ENCODE measurements at places on chromosomes 3 and 15.

DNA sequence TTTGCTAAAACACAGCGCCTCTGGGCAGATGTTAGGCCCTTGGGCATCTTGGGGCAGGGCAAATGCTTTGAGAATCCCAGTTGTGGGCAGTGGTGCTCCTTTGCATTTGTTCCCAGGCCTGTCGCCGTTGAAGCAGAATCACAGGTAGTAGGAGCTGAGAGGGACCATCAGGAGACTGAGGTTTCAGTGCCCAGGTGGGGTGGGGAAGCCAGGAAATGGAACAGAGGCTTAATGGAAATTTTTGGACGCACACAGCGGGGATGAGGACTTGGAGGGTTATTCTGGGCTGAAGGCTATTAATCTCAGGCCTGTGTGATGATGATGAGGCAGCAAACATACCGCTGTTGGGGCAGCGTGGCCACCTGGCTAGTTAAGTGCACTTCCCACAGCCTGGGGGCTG lies 99.5 kb downstream of the SV2B start:
- no peak for DNase-seq

DNA sequence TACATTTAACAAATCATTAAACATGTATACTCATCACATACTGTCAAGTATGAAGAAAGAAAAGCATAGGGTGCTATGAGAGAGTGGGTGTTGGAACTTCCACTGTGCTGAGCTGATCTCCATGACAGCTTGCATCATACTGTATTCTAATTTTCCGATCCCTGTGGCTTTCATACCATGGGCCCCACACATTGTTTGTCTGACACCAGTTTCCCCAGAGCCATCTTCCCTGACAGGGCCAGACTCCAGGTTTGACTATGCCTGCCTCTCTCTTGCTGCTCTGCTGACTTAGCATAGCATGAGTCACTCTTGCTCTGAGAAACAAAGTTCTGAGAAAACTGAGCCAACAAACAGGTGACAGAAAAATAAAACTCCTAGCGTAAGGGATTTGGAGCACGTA lies 37.0 kb upstream of the CASR start:
- DNase-seq = peak; percentile 63

DNA sequence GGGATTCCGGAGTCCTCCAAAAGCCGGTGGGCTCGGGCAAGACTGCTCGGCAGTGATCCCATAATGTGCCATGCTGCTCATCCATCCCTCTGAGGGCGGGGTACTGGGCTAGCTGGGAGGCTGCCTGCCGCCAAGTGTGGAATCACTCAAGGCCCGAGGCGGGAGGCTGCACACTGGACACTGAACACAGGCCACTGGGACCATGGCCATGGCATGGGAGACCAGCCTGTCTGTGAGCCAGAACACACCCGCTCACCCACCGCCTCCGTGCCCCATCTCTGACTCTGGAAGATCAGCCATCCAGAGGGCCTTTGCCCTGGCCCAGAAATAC lies 1.4 kb downstream of the C3orf22 start:
- peak; percentile 11 for DNase-seq

GRCh38 chr15:67164401-67164791 lies 90.1 kb downstream of the AAGAB start:
- no peak for DNase-seq

- no peak for DNase-seq
Measured at GRCh38 chr3:84724877-84725276, 233.9 kb upstream of the CADM2 start.

- DNase-seq = no peak
Measured at GRCh38 chr3:131326307-131326706, 55.3 kb upstream of the NUDT16 start.

DNA sequence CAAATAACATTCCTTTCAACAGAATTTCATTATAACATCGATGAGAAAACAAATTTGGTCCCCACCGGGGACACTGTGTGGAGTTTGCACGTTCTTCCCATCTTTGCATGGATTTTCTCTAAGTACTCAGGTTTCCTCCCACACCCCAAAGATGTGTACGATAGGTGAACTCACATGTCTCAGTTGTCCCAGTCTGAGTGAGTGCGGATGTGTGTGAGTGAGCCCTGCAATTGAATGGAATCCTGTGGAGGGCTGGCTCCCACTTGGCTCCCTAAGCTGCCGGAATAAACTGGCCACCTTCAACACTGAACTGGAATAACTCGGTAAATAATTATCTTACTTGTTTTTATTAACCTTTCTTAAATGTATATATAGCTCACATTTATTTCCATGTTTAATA lies 77.0 kb downstream of the TRANK1 start:
- no peak for DNase-seq

DNA sequence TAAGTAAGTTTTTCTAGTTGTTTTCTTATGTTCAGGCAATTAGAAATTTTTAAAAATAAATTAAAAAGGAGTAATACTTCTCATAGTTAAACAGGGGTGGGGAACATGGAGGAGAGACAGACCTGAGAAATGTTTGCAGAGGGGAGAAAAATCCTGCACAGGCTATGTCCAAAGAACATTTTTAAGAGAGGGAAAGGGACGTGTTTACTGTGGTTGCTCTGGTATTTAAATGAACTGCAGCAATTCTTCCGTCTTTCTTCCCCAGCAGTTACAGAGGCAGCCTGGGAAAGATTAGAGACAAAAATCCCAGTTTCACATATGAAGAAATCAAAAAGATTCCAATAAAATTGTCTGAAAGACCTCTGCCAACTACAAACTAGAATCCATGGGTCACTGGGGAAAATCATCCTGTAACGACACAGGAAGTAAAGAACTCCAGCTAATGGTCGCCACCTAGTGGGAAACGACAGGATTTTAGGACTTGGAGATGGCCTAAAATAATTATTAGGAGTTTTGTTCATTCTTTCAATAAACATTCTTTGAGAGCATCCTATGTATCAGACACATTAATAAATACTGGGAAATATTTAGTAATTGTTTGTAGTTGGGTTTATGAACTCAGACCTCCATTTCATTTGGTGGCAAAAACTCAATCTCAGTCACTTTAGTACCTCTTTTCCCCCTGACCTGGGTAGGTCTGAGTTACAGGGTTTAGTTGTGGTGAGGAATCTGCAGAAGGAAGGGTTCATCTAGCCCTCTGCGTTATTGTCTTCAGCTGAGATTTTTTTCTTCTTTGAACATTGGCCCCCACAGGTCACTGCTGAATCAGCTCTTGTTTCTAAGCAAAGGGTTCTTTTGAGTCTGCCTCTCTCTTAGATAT lies 69.9 kb upstream of the GOLIM4 start:
- DNase-seq = no peak

GRCh38 chr15:89837134-89837829 lies 22.6 kb upstream of the ANPEP start:
- no peak for DNase-seq

GRCh38 chr3:139933766-139934165 lies 1.2 kb upstream of the CLSTN2 start:
- no peak for DNase-seq

DNA sequence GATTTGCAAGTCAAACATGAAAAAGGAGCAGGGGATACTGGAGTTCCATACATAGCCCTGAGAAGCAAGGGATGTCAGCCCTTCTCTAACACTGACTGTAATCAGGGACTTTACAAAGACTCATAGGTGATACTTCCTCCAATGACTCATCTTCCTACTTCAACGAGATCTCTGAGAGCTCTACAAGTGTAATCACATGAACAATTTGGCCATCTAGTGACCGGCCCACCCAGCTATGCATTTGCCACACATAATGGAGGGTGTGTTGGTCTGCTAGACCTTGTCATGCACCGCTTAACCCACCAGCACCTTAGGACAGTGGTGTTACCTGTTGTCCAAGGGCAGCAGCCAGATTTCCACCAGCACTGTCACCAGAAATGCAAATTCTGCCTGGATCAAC lies 75.3 kb downstream of the NCEH1 start:
- no peak for DNase-seq

DNA sequence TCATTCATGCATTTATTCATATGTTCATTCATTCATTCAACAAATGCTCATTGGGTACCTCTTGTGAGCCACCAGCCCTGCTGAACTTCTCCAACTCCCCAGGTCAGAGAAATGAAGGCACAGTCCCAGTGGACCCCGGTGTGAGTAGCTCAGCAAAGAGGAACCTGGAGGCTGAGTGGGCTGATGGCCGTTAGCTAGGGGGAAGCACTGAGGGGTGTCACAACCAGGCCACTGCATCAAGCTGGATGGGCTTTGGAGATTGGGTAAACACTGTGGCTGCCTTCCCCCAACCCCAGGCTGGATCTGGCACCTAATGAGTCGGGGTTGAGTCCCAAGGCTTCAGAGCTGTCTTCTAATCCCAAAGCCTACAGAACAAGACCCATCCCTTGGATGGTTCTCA lies 12.1 kb upstream of the ALAS1 start:
- DNase-seq = no peak

DNA sequence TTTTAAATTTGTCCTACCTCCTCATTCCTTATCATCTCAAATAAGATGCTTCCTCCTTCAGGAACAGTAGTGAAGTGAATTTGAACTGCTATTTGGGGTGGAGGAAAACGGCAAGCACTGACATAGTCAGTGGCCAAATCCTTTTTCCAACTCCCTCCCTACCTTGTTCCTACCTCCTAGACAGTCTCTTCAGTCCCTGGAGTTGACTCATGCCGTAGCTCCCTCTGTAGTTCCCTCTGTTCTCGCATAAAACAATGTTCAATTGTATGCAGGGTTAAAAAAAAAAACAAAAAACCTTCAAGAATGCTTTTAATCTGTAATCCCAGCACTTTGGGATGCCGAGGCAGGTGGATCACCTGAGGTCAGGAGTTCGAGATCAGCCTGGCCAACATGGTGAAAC lies 1.4 kb downstream of the UBR1 start:
- no peak for DNase-seq

DNA sequence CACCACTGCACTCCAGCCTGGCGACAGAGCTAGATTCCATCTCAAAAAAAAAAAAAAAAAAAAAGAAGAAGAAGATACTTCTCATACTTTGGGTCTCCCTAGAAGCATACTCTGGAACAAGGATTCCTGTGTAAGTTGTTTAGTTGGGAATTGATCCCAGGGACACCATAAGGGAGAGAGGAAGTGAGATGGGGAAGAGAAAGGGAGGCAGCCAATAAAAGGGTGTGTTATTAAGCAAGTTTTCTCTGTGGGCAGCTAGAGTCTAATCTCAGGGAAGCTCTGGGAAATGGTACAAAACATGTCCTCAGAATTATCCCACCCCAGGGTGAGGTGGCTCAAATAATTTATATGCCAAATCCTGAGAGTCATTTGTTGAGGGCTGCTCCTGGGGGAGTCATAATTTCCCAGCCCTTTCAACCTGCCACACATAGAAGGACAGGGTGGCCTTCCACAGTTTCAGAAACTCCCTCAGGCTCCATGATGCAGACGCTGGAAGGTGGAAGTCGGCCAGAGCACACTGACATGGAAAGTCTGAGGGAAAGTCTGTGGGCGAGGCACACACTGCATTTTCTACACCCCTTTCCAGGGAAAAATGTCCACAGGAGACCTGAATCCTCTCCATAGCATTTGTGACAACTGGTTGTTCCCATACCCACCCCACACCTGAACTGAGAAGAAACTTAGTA lies 86.4 kb upstream of the SLC4A7 start:
- DNase-seq = no peak

DNA sequence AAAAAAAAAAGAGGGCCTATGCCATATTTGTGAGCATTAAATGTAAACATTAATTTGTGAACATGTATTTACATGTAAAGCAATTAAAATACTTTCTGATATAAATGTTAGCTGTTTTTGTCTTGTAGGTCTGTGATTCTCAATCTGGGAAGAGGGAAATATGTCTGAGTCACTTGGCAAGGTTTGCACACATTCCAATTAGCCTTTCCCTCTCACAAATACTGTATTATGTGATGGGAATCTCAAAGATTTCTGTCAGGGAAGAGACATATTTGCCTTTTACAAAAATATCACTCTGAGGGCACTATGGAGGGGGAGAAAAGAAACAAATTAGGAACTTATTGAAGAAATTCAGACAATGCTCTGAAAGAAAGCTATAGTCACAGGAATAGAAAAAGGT lies 483.6 kb downstream of the GBE1 start:
- DNase-seq = no peak

- DNase-seq = no peak
Measured at GRCh38 chr3:154898443-154898842, 181.7 kb upstream of the MME start.

DNA sequence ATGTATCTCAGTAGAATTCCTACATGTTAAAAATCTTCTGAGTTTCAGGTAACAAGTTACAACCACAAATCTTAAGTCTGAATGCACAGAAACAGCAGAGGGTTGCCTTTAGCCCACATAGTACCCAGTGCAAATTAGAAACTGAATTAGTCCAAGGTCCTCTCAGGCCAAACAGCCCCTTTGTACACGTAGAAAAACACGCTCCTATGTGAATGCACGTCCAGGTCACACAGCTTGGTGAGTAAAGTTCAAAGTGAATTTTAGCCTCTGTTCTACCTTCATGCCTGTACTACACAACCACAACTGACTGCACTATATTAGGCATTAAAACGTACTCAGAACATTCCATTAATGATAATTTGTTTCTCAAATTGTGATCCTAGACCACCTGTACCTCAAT lies 46.3 kb downstream of the GYG1 start:
- DNase-seq = no peak

- no peak for DNase-seq
Measured at GRCh38 chr3:61172684-61173083, 78.6 kb downstream of the FHIT start.

DNA sequence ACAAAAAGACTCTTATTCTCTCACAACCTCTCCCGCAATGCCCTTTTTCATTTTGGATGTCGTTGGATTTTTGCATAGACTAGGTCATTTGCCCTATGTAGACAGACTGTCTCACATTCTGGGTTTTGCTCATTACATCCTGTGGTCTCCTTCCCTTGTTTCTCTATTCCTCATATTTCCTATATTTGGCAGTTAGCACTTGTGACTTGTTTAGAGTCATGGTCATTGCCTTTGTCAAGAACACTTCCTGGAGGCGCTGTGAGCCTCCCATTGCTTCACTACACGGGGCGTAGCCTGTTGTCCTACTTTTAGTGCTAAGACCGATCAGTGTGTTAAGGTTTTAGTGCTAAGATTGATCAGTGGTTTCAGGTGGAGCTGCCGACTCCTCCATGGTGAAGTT lies 16.1 kb upstream of the TATDN2 start:
- DNase-seq = no peak

GRCh38 chr3:157872902-157873301 lies 233.3 kb downstream of the SHOX2 start:
- no peak for DNase-seq

DNA sequence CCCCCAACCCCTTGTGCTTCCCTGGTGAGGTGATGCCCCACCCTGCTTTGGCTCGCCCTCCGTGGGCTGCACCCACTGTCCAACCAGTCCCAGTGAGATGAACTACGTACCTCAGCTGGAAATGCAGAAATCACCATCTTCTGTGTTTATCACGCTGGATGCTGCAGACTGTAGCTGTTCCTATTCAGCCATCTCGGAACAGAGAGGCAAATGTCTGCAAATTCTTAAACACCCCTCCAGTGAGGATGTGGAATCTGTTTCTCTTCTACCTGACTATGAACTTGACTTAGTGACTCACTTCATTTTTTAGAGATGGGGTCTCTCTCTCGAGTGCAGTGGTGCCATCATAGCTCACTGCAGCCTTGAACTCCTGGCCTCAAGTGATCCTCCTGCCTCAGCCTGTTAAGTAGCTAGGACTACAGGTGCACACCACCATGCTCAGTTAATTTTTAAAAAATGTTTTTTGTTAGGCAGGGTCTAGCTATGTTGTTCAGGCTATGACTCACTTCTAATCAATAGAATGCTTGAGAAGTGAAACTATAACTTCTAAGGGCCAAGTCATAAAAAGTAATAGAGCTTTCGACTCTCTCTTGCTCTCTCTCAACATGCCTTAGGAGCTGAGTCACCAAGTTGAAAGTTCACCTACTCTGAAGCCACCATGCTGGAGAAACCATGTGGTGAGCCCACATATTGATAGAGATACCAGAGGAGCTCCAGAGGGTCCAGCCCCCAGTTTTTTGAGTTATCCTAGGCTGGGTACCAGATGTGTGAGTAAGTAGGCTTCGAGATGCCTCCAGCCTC lies 11.5 kb upstream of the PARP14 start:
- peak; percentile 52 for DNase-seq

All from stimulated activated CD4-positive, alpha-beta T cell treated with anti-CD3 and anti-CD28 coated beads, Interleukin-2, amount 100 ng/mL, for 24 hours (primary cell).